ENCODE measurements at places on chromosomes 5 and 9.
A peak's percentile ranks its signal among the peaks of the same experiment; 100 is the strongest.

- no peak for DNase-seq
Observed at GRCh38 chr5:88660947-88661805, 221.8 kb downstream of the MEF2C start.

GRCh38 chr5:180373454-180373853 lies 20.3 kb upstream of the GFPT2 start:
- DNase-seq: no peak

- no peak for DNase-seq
Observed at GRCh38 chr5:176436656-176437055, 11.5 kb upstream of the FAF2 start.

DNA sequence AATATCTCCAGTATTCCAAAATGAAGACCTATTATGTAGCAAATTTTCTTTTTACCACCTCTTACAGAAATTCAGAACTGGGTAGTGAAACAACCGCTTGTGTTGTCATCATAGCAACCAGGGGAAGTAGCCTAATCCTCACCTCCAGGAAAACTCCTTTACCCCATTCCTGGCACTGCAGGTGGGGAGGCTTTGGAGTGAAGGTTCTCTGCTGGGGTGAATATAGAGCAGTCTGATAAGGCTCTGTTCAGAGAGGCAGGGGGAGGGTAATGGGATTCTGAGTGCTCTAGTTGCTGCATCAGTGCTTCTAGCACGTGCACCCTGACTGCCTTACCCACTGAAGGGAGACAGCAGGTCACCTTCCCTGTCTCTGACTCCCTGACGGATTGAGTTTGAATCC lies 116.2 kb downstream of the MAN2A1 start:
- DNase-seq: no peak

DNA sequence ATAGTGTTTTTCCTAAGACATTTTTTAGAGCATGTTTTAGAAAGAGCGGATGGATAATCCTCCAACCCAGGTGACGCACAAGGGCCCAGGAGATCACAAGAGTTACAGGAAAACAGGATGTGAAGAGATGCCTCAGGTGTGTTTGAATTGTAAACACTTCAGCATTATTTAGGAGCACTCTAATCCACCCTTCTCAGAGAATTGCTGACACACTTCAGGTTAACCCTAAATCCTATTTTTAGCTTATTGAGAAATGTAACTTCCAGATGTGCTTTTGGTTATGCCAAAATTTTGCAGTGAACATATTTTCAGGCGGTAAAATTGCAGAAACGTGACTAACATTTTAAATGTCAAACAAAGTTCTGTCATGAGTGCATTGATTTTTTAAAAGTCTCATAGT lies 755.4 kb upstream of the CTNND2 start:
- DNase-seq: no peak

- DNase-seq: no peak
Observed at GRCh38 chr5:35246411-35246810, 16.1 kb upstream of the PRLR start.

DNA sequence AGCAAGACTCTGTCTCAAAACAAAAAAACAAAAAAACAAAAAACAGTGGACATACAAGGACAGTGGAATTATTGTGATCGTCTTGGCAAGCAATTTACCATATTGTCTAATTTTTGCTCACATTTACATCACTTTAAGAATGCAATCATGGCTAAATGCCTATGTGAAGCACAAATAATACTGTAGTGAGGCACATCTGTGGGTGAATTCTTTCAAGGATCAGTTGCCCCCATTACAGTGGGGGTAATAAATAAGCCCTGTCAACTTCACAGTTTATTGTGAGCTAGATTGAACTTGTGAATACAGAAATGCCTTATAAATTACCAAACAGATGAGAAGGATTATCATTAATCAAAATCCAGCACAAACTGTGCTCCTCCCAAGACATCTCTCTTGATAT lies 150.2 kb upstream of the PAPPA start:
- no peak for DNase-seq

DNA sequence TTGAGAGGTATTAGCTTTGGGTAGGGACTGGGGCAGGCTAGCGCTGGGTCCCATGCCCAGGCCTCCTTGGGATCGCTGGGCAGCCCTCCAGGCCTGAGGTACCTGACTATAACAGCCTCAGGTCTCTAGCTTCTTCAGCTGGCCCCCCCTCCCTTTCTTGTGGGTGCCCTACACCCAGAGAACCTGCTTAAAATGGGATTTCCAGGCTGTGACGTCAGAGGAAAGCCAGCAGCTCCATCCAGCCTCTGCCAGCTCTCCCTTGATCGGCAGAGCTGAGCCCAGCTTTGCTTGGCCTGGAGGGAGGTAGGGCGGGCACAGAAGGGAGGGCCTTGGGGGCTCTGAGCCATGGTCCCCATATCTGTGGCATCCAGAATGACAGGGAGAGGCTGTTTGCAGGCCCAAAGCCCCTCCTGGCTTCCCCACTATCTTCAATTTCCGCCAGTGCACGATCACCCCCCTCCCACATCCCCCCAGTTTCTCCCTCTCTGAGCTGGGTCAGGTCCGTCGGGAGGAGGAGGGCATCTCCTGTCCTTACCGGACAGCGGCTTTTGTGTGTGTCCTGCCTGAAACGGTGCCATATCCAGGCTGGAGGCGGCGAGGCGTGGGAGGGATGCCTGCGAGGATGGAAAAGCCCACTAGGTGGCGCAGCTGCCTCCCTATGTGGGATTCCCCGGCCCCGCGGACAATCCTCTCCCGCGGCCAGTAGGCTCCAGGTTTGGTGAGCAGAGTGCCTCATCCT lies 10.8 kb downstream of the REEP2 start:
- peak; percentile 93 for DNase-seq

GRCh38 chr5:160703547-160704189 lies 148.3 kb downstream of the ATP10B start:
- no peak for DNase-seq

DNA sequence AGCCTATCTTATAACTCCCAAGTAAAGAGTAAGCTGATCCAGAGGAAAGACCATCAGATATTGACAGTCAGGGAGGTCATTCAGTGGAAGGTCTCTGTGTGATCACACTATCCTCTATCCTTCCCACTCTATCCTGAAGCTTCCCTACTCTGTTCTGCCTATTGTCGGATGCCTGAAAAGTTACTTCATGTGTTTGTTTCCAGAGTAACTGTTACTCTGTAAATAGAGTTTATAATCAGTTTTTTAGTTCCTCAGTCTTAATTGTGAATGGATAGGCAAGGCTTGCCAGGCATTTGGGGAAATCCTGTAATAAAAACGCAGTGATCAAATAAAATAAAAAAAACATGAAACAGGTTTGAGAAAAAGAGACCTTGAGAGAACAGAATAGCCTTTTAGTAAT lies 79.8 kb downstream of the XRCC4 start:
- no peak for DNase-seq

All from suprapubic skin (tissue), 4 donors.